Activated T-helper 17 cell treated with anti-CD3 and anti-CD28 coated beads, Interleukin-2, amount 50 U/mL, for 72 hours (primary cell): ENCODE measurements at places on chromosomes 11 and 22.

GRCh38 chr11:68955607-68955958 lies 25.2 kb downstream of the MRGPRD start:
- no peak for ATAC-seq

DNA sequence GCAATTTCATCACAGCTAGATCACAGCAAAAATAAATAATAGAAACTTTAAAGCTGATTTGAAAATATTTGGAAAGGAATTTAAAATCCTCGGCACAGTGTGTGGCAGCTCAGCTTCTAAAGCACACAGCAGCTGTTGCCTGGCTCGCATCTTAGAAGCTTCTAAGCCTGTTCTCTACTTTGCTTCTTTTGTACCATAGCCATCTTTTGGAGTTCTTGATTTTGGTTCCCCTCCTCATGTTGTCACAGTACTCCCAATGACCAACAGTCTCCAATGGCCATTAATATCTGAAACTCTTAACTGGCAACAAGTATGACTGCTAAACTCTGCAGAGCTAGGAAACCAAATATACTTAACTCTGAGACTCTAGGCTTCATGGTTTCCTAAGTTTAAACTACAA lies 28.8 kb downstream of the CHKA start:
- no peak for ATAC-seq

DNA sequence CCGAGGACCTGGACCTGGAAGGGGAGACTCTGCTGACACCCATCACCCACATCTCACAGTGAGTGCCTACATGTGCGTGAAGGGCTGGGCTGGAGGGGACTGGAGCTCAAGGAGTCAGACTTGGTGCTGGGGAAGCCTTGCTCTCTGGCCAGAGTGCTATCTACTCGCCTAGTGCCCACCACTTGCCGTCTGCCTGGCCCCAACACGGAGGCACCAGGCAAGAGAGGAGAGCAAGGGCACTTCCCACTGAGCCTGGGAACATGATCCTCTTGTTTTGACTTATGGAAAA lies 37.8 kb downstream of the KCNQ1OT1 start:
- no peak for ATAC-seq

GRCh38 chr11:36399236-36399635 lies 103.1 kb downstream of the PRR5L start:
- no peak for ATAC-seq

DNA sequence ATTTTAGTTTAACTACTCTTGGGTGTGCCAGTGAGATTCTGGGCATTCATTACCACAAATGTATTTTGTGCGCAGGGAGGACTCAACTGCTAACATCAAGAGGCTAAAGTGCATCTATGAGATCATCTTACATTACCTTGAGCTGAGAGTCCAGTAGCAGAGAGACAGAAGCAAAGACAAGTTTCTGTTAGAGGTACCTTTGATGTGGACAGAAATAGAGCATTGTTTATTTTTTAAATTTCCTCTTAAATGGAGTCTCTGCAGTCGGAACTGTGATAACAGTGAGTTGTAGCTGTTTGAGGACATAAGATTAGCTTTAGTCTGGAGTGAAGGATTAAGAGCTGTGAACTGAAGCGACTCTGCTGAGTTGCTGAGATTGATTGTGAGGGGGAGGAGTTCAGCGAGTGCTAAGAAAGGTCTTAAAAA lies 297.0 kb downstream of the CADM1 start:
- ATAC-seq, result no peak

DNA sequence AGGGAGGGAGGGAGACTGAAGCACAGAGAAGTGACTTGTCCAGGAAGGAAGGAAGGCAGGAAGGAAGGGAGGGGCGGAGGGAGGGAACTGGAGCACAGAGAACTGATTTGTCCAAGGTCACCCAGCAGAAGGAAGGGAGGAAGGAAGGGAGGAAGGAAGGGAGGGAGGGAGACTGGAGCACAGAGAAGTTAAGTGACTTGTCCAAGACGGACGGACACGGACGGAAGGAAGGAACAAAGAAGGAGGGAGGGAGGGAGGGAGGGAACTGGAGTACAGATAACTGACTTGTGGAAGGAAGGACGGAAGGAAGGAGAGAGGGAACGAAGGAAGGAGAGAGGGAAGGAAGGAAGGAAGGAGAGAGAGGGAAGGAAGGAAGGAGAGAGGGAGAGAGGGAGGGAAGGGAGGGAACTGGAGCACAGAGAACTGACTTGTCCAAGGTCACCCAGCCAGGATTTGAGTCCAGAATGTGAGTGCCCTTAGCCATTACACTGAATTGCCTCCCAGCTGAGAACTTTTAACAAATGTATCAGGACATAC lies 1.5 kb downstream of the SLC35F2 start:
- ATAC-seq, result no peak

DNA sequence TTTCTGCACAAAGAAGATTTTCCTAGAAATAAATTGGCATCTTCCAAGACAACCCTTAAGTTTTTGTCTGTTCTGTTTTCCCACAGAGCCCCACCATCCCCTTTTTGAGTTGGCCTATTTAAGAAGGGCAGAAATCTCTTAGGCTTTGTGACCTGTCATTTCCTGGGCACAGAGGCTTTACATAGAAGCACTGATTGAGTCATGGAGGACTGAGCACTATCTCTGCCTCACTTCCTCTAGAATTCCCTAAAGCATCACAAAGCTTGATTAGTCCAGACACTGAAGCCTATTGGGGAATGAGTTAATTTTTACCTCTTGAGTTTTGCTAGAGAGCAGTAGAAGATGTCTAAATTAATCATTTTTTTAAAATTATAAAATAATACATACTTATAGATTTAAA lies 25.4 kb downstream of the TRIM44 start:
- peak; percentile 56 for ATAC-seq

GRCh38 chr22:19065298-19065859 lies 56.8 kb downstream of the DGCR2 start:
- ATAC-seq, result no peak

DNA sequence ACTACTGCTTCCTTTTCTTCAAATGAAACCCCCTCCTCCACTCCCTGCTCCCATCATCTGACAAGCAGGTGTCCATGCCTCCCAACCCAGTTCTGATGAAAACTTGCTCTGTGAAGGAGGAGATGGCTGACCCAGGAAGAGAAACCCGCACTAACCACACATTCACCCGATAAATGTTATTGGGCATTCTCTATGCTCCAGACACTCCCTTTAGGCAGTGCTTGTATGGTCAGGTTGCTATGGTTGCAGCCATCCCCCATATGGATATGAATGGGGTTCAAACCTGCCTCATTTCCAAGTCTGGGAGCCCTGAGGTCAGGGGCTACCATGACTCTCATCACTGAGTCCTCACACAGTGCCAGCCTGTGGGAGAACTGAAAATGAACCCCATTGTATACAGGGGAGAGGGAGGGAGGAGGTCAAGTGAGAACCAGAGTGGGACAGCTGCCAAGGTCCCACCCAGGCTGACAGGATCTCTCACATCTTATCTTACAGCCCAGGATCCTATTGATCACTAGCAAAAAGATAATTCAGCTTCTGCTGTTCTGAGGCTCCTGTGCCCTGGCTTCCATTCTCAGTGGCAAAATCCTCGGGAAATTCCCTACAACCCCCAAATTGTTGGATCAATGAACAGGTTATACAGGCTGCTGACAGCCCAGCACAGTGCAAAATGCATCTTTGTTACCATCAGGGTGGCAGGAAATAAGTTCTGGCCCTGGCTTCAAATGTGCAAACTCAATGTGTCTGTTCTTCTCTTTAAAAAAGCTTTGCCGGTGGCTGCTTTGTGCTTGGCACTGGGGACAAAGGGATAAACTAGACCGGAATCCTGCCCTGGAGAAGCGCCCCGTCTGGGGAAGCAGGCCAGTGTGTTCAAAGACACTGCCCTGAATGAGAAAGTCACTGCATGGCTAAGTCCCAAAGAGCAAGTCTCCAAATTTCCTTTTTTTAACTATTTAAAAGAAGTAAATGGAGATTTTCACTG lies 22.7 kb upstream of the ACER3 start:
- no peak for ATAC-seq

DNA sequence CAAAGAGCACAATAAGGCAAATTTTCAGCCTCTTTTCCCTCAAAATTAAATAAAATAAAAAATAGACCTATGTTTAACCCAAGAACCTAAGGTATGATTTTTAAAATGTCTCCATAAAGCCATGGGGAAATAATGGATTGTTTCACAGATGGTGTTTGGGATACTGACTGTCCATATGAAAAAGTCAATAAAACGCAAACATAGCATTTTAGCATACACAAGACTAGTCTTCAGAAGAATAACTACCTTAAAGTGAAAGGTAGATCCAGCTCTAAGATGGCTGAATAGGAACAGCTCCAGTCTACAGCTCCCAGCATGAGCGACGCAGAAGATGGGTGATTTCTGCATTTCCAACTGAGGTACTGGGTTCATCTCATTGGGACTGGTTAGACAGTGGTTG lies 16.1 kb downstream of the PTH start:
- no peak for ATAC-seq

GRCh38 chr11:69051381-69052342 lies 2.9 kb downstream of the TPCN2 start:
- no peak for ATAC-seq

DNA sequence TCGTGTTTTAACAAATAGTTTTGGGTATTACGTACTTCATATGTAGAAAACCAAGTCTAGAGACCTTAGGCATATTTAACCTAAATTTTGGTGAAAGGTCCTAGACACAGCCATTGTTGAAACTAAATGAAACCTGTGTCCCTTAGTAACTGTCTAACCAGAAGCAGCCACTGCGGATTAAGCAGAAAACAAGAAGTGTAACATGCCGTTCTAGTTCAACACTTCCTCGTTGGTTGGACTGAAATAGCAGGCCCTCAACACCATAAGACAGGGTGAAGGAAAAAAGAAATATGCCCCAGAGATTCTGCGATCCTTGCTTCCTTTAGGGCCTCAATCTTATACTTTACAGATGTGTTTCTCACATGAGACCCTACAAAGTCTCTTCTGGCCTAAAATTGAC lies 2.0 kb downstream of the NAA40 start:
- ATAC-seq, result no peak

GRCh38 chr22:23693979-23694680 lies 3.3 kb downstream of the RGL4 start:
- no peak for ATAC-seq

DNA sequence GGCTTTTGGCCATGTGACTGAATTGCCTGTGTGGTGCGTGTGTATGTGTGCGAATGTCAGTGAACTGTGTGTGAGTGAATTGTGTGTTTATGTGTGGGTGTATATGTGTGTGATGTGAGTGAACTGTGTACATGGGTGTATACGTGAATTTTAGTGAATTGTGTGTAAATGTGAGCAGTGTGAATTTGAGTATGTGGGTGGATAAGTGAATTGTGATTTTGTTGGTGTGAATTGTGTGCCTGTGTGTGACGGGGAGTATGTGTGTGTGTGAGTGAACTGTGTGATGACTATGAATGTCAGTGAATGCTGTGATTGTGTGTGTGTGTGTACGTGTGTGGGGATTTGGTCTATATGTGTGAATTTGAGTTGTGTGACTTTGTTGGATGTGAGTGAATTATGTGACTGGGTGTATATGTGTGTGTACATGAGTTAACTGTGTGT lies 3.5 kb downstream of the DDTL start:
- no peak for ATAC-seq

DNA sequence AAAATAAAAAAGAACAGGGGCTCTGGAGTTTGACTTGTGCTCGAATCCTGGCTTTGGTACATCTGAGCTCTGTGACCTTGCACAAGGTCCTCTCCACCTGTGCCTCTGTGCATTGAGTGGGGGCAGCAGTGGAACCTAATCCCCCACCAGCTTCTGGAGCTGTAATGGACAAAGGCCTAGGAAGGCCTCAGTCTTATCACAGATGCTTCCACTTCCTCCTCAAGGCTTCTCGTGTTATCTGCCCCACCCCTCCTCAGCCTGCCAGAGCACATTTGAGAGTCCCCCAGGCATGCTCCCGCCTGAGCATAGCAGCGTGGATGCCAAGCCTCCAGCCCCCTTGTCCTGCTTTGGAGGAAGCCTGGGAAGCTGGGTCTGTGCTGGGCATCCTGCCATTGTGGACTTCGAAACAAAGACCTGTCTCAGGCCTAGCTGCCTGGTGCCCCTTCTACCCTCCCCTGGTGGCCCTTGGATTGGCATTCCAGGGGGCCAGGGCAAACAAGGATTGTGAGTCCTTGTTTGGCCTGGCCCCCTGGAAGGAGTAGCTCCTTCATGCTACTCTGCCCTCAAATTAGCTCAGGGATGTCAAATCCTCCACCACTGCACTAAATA lies 15.0 kb downstream of the SLC35E4 start:
- ATAC-seq, result no peak

GRCh38 chr11:45864041-45864440 lies 16.8 kb downstream of the CRY2 start:
- ATAC-seq, result no peak

DNA sequence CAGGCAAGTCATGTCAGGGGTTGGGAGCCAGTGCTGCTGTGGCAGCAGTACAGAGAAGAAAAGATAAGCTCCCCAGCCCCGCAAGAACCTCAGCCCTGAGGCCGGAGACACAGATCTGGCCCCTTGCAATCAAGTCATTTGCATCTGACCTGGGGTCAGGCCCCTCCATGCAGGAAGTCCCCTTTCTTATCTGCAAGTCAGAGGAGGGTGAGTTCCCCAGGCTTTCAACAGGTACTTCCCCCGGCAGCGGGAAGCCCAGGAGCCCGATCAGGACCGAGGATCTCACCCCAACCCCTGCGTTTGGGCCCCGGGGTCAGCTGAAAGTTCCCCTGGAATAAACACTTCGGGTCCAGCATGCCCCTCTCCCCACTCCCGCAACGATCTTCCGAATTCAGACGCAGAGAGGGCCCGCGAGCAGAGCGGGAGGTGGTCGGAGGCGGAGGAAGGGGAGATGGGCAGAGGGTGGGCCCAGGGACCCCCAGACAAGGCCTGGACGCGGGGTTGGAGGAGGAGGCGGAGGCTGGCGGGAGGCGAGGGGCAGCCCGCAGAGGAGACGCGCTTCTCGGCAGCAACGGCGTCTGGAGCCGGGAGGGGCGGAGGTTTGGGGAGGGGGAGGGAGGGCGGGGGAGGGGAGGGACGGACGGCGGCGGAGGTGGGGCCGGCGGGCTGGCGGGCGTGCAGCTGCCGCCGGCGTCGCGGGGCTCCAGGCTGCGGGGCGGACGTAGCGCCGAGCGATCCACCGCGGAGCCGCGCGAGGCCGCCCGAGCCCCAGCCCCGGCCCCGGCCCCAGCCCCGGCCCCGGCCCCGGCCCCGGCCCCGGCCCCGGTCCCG lies at the start of gene TSPAN18:
TSS of gene TSPAN18 (plus strand) at position 680 of the 831 bp plus-strand sequence. CDS start 179,455 bp downstream, outside the sequence.
- ATAC-seq, result peak; percentile 34

- ATAC-seq, result peak; percentile 12
Observed at GRCh38 chr22:50247748-50248147, 2.9 kb upstream of the TUBGCP6 start.

- ATAC-seq, result no peak
Observed at GRCh38 chr11:114953039-114953438, 274.7 kb downstream of the NXPE2 start.

- ATAC-seq, result no peak
Observed at GRCh38 chr22:45866646-45867117, 110.3 kb downstream of the WNT7B start.

DNA sequence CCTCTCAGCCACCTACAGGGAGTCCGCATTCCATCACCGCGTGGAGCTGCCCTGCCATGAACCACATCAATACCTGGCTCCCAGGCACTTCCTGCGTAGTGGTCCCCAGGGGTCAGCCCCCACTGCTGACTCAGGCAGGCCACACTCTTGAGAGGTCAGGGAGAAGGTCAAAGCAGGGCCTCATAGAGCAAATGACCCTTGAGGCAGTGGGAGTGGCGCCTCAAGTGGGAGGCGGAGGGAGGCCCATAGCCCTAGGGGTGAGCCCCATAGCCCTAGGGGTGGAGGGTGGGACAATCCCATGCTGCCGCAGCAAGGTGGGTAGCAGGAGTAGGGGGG lies 5.0 kb downstream of the PRDX5 start:
- no peak for ATAC-seq
